ENCODE measurements at places on chromosomes 16 and 17.

DNA sequence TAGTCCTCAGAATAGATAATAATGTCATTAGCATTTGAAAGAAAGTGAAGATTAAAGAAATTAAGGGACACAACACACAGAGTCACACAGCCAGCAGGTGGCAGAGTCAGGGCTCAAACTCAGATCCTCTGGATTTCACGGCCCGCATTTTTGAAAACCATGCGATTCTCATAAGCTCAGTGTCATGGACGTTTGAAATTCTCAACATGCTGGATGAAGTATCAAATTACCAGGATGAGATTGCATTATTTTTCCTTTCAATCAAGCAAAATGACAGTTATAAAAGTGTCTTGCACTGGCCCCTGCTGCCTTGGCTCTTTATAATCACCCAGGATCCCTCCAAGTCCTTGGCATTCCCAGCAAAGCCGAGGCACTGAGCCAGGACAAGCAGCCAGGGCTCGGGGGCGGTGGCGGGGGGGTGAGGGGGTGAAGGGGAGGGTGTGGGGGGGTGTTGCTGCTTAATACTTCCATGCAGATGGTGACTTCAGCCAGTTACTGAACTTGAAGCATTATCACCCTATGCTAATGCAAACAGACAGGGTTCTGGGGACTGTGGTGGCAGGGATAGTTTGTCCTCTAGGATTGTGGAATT lies 6.6 kb upstream of the BMERB1 start:
- DNase-seq = peak; percentile 68
- no peaks in the 10 kb centered on the region for H3K36me3 ChIP-seq
- H3K4me1 ChIP-seq = peaks cover 2% of the 10 kb centered on the region
- no peak overlapping the region for H3K4me3 ChIP-seq
- H3K27ac ChIP-seq = no peak overlapping the region
- H3K27me3 ChIP-seq = peaks cover 2% of the 10 kb centered on the region

DNA sequence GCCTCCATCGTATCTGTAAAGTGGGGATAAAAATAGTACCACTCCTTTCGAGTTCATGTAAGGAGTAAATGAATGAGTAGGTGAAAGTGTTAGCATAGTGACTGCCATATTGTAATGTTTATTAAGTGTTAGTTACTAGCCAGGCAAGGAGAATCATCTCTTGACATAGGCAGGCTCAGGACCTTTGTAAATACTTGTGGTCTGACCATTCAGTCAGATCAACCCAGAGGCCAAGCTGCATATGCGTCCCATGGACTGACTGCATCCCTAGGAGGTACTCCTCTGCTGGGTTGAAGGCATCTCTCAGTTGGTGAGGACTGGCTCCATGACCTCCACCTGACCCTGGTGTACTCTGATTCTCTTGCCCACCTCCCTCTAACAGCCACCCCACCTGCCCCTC lies 40.5 kb upstream of the CDRT4 start:
- DNase-seq = no peak
- H3K27ac ChIP-seq = no peak overlapping the region
- H3K4me3 ChIP-seq = no peak overlapping the region
- H3K4me1 ChIP-seq = peaks cover 1% of the 10 kb centered on the region
- peaks cover 18% of the 10 kb centered on the region for H3K36me3 ChIP-seq
- H3K27me3 ChIP-seq = no peaks in the 10 kb centered on the region

DNA sequence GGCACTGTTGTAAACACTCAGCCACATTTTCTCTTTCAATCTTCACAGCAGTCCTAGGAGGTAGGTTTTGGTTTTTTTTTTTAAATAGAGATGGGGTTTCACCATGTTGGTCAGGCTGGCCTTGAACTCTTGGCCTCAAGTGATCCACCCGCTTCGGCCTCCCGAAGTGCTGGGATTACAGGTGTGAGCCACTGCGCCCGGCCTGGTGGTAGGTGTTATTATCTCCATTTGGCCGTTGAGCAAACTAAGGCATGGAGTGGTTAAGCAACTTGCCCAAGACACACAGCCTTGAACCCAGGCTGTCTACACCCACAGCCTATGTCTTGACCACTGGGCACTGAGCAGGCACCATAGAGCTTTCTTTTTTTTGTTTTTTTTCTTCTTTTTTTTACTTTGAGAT lies 8.6 kb downstream of the SGCA start:
- no peaks in the 10 kb centered on the region for H3K27me3 ChIP-seq
- no peak overlapping the region for H3K27ac ChIP-seq
- H3K4me3 ChIP-seq = no peak overlapping the region
- no peaks in the 10 kb centered on the region for H3K36me3 ChIP-seq
- DNase-seq = no peak

GRCh38 chr17:71933306-71933705 lies 187.5 kb upstream of the SOX9 start:
- no peak for DNase-seq
- H3K36me3 ChIP-seq = no peaks in the 10 kb centered on the region
- H3K4me1 ChIP-seq = no peaks in the 10 kb centered on the region

- DNase-seq = no peak
- no peaks in the 10 kb centered on the region for H3K36me3 ChIP-seq
- H3K4me1 ChIP-seq = no peaks in the 10 kb centered on the region
- peaks cover 10% of the 10 kb centered on the region for H3K27me3 ChIP-seq
- H3K4me3 ChIP-seq = no peak overlapping the region
- no peak overlapping the region for H3K27ac ChIP-seq
Measured at GRCh38 chr16:27818246-27818645, 245.3 kb downstream of the GSG1L start.

- no peak overlapping the region for H3K4me3 ChIP-seq
- H3K27me3 ChIP-seq = no peaks in the 10 kb centered on the region
- H3K4me1 ChIP-seq = no peaks in the 10 kb centered on the region
- DNase-seq = no peak
Measured at GRCh38 chr16:85507342-85507741, 105.8 kb upstream of the GSE1 start.

DNA sequence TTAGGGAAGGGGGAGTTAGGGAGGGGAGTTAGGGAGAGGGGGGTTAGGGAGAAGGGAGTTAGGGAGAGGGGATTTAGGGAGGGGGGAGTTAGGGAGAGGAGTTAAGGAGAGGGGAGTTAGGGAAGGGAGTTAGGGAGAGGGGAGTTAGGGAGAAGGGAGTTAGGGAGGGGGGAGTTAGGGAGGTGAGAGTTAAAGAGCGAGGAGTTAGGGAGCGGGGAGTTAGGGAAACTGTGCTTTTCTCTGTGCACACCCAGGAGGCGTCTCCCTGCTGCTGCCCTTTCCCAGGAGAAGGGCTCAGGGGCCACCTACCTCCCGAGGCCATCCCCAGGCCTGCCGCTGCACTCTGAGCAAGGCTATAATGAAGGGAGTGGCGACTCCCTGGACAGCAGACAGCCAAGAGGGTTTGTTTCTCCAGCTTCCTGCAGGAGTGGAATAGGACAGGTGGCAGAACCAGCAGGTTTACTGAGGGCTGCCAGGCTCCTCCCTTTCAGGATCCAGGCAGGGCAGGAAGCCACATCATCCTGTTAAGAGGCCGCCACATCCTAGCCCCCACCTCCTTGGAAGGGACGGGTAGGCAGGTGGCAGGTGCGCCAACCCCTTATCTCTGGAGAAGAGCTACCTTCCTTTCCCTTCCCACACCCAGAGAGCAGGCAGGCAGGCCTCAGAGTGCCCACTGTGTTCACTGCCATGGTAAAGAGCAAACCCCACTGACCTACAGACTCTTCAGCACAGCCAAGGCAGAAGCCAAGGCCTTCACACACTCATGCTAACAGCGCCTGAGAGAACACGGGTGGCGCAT lies 4.3 kb downstream of the CANT1 start:
- peak; percentile 27 for DNase-seq
- H3K27me3 ChIP-seq = no peaks in the 10 kb centered on the region
- H3K36me3 ChIP-seq = peaks cover 11% of the 10 kb centered on the region
- H3K4me3 ChIP-seq = no peak overlapping the region

- H3K4me1 ChIP-seq = peaks cover 13% of the 10 kb centered on the region
- peaks cover 1% of the 10 kb centered on the region for H3K36me3 ChIP-seq
- H3K4me3 ChIP-seq = no peak overlapping the region
- no peaks in the 10 kb centered on the region for H3K27me3 ChIP-seq
Measured at GRCh38 chr17:58421711-58422110, 4.4 kb upstream of the RNF43 start.
